NCI-H510A treated with DMSO at 0.1 percent for 48 hours (cell line): ENCODE measurements at places on chromosomes 13 and 19.
A peak's percentile ranks its signal among the peaks of the same experiment; 100 is the strongest.

GRCh38 chr13:29858667-29859066, 8.2 kb upstream of the UBL3 start:
- DNase-seq: no peak

GRCh38 chr19:55165952-55166529, 372 bp downstream of the DNAAF3 start:
- DNase-seq: peak; percentile 91

- no peak for DNase-seq
Measured at GRCh38 chr19:7397687-7398086, 49.0 kb downstream of the ARHGEF18 start.

GRCh38 chr13:108383667-108384066, 114.1 kb downstream of the TNFSF13B start:
- DNase-seq: no peak

DNA sequence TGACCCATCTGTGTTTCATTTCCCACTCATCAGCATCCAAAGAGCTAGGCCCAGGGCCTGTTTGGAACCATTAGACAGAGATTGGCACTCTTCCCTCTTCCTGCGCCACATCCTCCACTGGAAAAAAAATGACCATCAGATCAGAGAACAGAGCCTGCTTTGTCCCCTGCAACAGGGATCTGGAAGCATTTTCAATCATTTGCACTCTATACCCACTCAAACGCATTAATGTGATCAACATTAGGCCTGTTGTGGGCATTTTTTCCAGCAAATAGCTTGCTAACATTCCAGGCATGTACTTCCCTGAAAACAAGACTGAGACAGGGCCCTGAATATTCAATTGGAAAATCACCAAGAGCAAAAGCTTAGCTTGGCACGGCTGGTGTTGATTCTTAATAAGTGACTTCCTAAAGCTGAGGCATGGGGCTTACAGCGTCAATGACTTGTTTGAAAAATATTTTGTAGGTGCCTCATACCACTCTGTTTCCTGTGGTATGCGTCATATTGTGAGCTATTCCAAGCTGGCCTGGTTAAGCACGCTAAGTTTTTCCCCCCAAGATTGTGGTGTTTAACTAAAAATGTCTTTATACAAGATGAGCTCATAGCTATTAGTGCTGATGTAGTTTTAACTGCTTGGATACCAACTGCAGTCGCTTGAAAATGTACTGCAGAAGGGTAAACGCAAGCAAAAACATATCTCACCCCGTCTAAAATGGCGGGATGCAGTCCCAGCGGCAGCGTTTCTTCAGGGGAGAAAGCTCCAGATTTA, 404.4 kb downstream of the SPRY2 start:
- DNase-seq: no peak

DNA sequence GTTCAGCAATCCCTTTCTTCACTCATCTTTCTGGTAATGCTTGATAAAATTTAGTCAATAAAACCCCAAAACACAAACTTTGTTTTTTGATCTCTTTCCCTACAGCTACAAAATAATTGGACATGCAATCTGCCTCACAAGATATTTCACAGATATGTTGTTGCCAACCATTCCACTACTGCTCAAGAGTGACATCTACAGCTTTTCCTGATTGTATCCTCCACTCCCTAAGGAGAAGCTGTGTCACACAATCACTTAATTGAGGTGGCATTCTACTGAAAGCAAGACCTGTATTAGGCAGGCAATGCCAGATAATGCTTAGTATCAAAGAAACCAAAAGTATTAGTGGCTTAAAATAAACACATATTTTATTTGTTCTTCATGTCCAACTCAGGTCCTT, 1646.2 kb upstream of the SPRY2 start:
- no peak for DNase-seq

- DNase-seq: no peak
Measured at GRCh38 chr19:49890349-49891311, 6.1 kb downstream of the IL4I1 start.

GRCh38 chr13:103324641-103325040, 258.4 kb upstream of the SLC10A2 start:
- peak; percentile 2 for DNase-seq

GRCh38 chr13:77514336-77514726, 21.2 kb upstream of the SCEL start:
- DNase-seq: no peak

- DNase-seq: no peak
Measured at GRCh38 chr19:2922987-2923386, 21.8 kb downstream of the ZNF77 start.

GRCh38 chr13:20901668-20902437, 693 bp downstream of the XPO4 start:
- DNase-seq: peak; percentile 32

- no peak for DNase-seq
Measured at GRCh38 chr19:47848823-47849473, 10.1 kb upstream of the TPRX2 start.

- no peak for DNase-seq
Measured at GRCh38 chr13:25905611-25906010, 146.2 kb downstream of the SHISA2 start.

- no peak for DNase-seq
Measured at GRCh38 chr13:24292481-24292880, 16.9 kb upstream of the C1QTNF9 start.

DNA sequence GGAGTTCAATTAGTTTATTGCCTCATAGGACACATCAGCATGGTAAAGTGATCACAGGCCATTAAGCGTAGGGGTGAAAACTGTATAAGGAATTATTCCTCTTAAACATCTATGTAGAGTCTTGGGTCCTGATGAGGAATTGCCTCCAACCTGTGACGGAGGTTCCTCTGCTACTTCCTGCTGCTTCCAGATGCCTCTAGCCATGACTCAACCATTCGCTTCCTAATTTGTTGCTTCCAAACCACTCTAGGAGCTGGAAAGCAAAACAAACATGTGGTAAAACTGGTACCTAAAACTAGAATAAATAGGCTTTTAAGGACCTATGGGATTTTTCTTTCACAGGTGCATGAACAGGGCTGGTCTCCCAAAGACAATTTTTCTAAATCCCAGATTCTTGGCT, 253.8 kb downstream of the KLF12 start:
- no peak for DNase-seq

DNA sequence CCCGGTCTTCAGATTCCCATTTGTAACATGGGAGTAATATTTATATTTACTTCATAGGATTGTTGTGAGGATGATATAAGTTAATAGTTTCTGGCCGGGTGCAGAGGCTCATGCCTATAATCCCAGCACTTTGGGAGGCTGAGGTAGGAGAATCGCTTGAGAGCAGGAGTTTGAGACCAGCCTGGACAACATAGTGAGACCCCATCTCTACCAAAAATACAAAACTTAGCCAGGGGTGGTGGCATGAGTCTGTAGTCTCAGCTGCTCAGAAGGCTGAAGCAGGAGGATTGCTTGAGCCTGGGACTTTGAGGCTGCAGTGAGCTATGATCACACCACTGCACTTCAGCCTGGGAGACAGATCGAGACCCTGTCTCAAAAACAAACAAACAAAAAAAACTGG, 11.2 kb downstream of the CATSPERG start:
- no peak for DNase-seq

DNA sequence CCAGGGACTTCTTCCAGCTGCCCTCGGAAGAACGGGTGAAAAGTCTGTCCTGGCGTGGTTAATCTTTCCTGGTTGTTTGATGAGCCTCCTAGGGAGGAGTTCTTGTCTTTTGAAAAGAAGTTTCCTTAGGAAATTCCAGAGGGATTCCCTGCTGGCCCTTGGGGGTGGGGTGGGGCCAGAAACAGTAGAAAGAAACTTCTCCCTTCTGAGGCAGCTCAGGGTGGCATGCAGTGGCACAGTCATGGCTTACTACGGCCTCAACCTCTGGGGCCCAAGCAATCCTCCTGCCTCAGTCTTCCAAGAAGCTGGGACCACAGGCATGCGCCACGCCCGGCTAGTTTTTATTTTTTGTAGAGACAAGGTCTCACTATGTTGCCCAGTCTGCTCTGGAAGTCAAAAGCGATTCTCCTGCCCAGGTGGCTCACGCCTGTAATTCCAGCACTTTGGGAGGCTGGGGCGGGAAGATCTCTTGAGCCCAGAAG, 1.5 kb downstream of the ZNF101 start:
- DNase-seq: no peak

GRCh38 chr13:46555722-46556417, 2.9 kb downstream of the LRCH1 start:
- DNase-seq: no peak

- DNase-seq: no peak
Measured at GRCh38 chr13:52005841-52006522, 5.3 kb downstream of the ATP7B start.

DNA sequence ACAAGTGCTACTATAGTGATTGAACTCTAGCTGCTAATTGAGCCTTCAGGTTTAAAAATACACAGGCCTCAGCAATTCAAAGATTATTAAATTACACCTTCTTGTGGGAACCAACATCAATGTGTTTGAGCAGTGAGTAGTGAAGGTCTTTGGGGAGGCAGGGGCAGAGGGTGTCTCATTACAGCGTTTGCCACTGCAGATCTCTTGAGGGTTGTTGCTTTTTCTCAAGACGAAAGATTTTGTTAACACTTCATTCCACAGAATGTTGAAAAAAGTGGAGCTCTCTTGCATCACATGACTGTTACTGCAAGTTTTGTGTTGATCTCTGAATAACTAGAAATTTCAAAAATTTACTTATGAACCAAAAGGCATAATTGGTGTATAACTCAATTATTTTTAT, 253.6 kb downstream of the ATP8A2 start:
- no peak for DNase-seq

- no peak for DNase-seq
Measured at GRCh38 chr19:27674701-27675100, 1538.2 kb downstream of the UQCRFS1 start.

GRCh38 chr19:29483641-29483920, 42.2 kb upstream of the VSTM2B start:
- no peak for DNase-seq

- DNase-seq: no peak
Measured at GRCh38 chr13:99809926-99810325, 161.6 kb downstream of the ZIC5 start.

DNA sequence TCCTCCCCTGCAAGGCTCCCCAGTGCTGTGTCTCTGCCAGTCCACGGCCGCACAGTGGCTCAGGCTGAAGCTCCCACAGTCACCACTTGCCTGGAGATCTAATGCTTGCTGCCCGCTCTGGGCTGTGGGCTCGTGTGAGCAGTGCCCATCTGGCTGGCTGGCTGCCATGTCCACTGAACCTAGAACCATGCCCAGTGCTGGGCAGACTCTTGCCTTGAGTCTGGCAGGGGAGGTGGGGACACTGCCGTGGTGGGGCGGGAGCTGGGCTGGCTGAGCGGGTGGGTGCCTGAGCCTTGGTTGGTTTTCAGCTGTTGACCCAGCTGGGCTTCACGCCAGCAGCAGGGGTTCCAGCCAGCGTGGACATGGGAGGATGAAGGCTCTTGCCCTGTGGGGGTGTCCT, 52.3 kb downstream of the CRTC1 start:
- no peak for DNase-seq

DNA sequence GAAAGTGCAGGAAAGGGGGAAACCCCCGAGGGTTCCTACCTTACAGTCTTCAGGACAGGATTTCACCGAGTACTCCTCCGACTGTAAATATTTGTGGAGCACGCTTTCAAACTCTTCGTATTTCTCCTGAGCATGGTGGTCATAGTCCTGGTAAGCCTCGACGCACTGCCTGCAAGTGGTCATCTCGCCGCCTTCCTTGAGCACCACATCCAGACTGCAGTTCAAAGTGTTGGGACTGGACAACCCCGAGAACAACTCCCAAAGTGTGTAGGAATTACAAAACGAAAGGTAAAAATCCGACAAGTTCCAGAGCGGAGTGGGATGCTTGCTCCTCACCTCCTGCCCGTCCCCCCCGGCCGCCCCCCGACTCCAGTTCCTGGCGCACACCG, 349.7 kb downstream of the LIG4 start:
- no peak for DNase-seq

GRCh38 chr13:37601648-37602440, 3.3 kb upstream of the POSTN start:
- DNase-seq: no peak

- no peak for DNase-seq
Measured at GRCh38 chr13:73776151-73776785, 357.9 kb downstream of the KLF12 start.

- DNase-seq: no peak
Measured at GRCh38 chr19:49643466-49643865, 1.5 kb downstream of the SCAF1 start.

DNA sequence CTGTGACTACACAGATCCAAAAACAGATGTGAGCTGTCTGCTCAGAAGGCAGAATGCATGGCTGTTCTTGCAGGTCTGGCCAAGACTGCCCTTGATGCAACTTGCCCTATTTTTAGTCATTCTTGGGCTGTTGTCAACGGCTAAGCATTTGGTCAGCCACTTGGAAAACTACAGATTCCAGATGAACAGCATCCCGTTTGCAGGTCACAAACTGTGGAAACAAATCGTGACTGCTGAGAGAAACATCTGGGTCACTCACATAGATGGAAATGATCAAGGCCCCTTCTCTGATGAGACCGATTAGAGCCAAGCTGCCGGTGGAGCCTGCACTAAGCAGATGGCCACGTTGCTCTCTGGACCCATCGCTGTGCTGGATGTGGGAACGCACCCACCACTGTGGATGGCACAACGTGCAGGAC, 15.4 kb upstream of the METTL21C start:
- no peak for DNase-seq

- no peak for DNase-seq
Measured at GRCh38 chr13:74596691-74597090, 462.5 kb upstream of the KLF12 start.

DNA sequence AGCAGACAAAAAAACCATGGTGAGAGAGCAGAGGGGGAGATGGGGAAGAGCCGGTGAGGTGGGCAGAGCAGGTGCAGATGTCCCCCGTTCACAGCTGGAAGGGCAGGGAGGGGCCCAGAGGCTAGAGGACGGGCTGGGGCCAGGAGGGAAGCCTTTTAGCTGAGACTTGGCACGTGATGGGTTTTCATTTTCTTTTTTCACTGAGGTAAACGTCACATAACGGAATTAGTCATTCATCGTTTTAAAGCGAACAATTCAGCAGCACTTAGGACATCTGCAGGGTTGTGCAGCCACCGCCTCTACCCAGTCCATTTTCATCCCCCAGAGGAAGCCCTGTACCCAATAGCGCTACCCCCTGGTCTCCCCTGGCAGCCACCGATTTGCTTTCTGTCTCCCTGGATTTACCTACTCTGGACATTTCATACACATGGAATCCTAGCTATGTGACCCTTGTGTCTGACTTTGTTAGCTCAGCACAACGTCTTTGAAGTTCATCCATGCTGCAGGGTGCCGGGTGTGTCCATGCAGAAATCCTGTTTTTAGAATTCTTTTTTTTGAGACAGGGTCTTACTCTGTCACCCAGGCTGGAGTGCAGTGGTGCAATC, 16.0 kb upstream of the EMC10 start:
- DNase-seq: no peak

DNA sequence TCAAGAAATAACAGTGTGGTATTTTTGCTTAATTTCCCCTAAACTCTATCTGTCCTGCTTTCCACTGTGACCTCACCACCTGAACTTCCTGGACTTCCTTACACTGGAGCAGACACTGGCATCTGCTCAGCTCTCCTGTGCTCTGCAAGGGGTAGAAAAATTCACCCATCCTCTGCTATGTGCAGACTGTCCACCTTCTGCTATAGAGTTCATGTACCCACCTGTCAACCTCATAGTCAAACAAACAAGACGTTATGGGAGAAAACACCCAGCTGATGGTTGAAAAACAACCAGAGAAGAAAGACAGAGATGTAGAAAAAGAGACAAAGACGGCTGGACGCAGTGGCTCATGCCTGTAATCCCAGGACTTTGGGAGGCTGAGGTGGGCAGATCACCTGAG, 12.2 kb downstream of the LAIR1 start:
- DNase-seq: no peak
